ENCODE measurements at places on chromosomes 4 and X.

GRCh38 chrX:150486011-150486410 is 82.4 kb upstream of the MTM1 start:
- DNase-seq: peak; percentile 48

DNA sequence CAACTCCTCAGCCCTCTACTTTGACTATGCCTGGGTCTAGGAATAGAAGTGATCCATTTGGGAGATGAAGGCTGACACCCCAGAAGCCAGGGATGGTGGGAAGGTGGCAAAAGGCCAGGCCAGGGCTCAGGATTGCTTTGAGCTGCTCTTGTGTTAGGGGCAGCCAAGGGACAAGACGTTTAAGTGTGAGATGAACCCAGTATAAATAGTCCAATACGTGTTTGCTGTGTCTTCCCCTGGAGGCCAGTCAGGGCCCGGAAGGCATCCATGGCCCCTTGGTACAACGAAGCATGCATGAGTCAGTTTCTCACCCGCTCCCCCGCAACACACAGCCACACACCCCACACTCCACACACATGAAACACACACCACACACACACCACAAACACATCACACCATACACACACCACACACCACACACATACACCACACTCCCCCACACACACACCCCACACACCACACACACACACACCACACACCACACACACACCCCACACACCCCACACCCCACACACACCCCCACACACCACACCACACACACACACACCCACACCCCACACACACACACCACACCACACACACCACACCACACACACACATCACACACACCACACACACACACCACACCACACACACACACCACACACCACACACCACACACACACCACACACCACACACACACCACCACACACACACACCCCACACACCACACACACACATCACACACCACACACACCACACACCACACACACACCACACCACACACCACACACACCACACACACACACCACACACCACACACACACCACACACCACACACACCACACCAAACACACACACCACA is 5.1 kb downstream of the STARD8 start:
- no peak for DNase-seq

DNA sequence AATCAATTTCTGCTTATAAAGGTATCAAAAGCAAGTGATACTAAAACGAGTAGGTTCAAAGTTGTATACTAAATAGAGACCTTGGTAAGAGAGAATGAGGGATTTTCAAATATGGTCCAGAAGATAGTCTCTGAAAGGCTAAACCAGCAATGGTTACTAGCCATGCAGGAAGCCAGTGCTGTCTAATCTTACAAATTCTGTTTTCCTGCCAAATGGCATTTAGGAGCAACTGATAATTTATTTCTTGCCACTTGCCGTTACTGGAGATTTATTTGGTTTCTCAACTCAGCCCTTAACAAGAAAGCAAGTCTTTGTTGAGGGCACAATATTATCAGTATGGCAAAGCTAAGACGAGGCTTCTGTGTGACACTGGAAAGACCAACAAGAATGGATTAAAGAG is 47.2 kb downstream of the MAP7D3 start:
- no peak for DNase-seq

GRCh38 chr4:142406499-142406835 is 439.6 kb downstream of the INPP4B start:
- DNase-seq: peak; percentile 27

- DNase-seq: peak; percentile 80
Observed at GRCh38 chrX:154918060-154918483, 31.9 kb downstream of the F8A1 start.

GRCh38 chrX:74511704-74512103 is 90.4 kb downstream of the SLC16A2 start:
- DNase-seq: no peak

- peak; percentile 13 for DNase-seq
Observed at GRCh38 chr4:121070274-121070673, 2.1 kb downstream of the NDNF start.

DNA sequence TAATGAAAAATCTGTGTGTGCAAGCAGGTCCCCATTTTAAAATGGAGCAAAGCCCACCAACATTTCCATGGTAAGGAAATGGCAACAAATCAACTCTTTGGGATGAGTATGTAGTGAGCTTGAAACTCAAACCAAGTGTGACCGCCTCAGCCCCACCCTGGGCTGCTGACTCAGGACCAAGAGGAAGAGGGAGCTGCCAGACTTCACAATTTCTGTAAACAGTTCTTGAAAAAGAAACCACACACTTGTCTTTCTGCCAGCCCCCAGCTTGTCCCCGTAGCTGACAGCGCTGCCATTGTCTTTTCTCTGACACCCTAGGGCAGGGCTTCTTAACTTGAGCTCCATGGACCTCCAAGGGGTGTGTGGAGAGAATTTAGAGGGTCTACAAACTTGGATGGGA is 10.3 kb downstream of the RTL5 start:
- peak; percentile 78 for DNase-seq

GRCh38 chr4:87469390-87469789 is 47.0 kb downstream of the NUDT9 start:
- DNase-seq: no peak

DNA sequence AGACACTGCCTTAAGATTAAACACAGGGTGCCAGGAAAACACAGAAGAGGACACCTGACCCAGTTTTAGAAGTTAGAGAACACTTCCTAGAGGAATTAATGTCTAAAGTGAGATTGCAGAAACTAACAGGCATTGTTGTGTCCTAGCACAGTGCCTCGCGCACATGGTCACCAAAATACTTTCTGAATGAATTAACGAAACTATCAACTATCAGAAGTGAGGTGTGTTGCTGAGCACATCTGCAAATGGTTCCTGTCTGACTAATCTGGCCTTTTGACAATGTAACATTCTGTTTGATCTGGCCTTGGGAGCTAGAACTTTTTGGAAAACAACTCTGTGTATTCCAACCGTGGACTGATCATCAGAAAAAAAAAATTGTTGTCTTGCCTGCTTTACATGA is 556.8 kb upstream of the LCORL start:
- no peak for DNase-seq

DNA sequence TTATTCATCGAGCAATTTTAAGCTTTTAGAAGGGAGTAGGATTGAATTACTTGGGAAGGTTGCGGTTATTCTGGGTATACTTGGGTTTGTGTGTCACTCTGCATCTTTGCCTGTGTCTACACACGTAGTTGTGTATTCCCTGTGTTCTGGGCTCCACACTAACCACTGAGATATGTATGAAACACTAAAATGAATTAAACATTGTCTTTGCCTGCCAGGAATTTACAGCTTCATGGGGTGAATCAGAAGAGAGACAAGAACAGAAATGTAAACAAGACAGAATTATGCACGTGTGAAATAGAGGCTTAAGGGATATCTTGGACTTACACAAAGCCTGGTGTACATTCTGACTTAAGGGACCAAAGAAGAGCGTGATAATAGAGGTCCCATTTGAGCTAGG is 228.5 kb downstream of the AFF2 start:
- DNase-seq: peak; percentile 2

- DNase-seq: peak; percentile 57
Observed at GRCh38 chr4:41145571-41146078, 68.7 kb downstream of the APBB2 start.

GRCh38 chr4:92299152-92299551 is 4.6 kb upstream of the GRID2 start:
- DNase-seq: peak; percentile 25

- DNase-seq: no peak
Observed at GRCh38 chrX:29274517-29274916, 687.3 kb downstream of the IL1RAPL1 start.

DNA sequence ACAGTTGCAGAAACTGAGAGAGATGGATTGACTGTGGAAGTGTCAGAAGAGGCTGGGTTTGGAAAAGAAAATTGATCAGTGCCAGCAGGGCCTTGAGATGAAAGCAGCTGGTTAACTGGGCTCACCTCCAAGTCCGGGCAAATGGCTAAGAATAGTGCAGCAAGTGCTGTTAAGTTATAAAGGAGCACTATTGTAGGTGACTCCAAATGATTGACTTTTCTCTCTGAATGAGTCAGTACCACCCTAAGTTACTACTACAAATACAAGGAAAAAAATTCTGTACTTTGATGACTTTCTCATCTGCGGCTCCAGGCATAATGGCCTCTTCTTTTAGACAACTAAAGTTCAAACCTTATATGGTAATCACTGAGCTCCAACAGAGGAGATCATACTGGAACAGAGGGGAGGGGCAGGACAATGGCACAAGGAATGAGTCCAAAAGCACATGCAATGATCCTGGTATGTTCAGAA is 733.4 kb upstream of the INTU start:
- peak; percentile 99 for DNase-seq

GRCh38 chrX:10698318-10698640 is 77.9 kb upstream of the MID1 start:
- no peak for DNase-seq

GRCh38 chrX:14837155-14837554 is 35.7 kb downstream of the FANCB start:
- DNase-seq: no peak

- DNase-seq: peak; percentile 6
Observed at GRCh38 chrX:152989292-152989658, 4.6 kb downstream of the PNMA5 start.

DNA sequence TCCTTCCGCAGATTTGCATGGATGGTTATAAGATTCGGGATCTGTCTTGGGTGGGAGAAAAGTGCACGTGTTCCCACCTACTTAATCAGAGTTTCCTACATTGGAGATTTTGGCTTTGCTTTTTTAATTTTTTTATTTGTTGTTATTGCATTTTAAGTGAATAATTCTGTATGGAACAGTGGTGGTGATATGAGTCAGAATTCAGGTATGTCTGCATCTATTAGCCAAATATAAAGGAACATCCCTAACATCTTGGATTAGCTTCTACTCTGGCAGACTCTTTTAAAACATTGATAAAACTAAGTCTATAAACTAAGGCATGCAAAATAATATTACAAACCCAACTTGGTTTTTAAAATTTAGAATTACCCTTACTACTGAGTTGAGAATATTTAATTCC is 659.8 kb upstream of the EPHA5 start:
- peak; percentile 55 for DNase-seq

- DNase-seq: peak; percentile 29
Observed at GRCh38 chrX:22739276-22739675, 260.5 kb upstream of the DDX53 start.

DNA sequence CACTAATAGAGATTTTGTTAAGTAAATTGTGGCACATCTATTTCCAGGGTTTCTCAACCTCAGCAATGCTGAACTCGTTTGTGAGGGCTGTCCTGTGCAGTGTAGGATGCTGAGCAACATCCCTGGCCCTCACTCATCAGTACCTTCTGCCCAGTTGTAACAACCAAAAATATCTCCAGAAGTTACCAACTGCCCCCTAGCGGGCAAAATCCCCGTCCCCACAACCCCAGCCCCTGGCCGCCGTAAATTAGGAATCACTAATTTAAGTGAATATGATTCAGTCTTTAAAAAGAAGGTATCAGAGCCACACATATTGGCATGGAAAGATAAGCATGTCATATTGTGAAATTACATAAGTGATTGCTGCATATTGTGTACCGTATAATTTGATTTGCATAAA is 123.4 kb downstream of the ASB9 start:
- peak; percentile 12 for DNase-seq

Data from fibroblast of skin of back (primary cell).